CD8-positive, alpha-beta T cell (primary cell): ENCODE measurements at places on chromosomes 4 and X. TPM values are rescaled to one million over a fixed set of nuclear protein-coding genes. Genes with fewer than 3 reads are reported as not detected.

The CLDN22 gene
- not detected for total RNA-seq

The TIMM17B gene
- total RNA-seq = 37.6 TPM

DNA sequence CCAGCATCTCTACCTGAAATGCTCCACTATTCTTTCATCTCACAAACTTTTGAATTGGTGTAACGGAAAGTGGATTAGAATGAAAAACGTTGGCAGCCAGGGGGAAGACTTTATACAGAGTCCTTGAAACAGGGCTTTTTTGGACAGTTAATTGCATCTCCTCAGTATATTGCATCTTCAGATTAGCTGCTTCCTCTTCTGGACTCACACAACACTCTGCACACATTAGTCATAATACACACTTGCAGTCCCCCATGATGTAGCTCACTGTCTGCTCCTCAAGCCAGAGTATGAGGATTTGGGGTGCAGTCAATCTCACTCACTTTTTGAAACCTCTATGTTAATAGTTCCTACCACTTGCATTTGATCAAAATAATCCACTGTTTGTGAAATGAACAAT is 101.0 kb downstream of the ADGRA3 start:
- no peak for DNase-seq

GRCh38 chr4:168362025-168362401 is 43.5 kb upstream of the DDX60 start:
- no peak for DNase-seq

DNA sequence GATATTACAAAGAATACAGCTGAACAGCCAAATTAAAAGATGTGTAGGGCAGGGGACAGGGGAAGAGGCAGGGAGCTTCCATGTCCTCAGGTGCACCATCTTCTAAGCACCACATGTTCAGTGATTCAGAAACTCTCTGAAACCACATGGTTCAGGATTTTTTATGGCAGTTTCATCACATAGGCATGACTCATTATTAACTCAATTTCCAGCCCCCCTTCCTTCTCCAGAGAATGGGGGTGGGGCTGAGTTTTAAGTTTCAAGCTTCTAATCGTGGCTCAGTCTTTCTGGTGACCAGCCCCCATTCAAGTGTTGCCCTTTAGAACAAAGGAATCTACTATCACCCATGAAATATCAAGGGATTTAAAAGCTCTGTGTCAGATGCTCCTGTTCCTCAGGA is 317.8 kb upstream of the GALNT7 start:
- no peak for DNase-seq

- no peak for DNase-seq
Measured at GRCh38 chr4:7020856-7021255, 22.3 kb upstream of the TADA2B start.

DNA sequence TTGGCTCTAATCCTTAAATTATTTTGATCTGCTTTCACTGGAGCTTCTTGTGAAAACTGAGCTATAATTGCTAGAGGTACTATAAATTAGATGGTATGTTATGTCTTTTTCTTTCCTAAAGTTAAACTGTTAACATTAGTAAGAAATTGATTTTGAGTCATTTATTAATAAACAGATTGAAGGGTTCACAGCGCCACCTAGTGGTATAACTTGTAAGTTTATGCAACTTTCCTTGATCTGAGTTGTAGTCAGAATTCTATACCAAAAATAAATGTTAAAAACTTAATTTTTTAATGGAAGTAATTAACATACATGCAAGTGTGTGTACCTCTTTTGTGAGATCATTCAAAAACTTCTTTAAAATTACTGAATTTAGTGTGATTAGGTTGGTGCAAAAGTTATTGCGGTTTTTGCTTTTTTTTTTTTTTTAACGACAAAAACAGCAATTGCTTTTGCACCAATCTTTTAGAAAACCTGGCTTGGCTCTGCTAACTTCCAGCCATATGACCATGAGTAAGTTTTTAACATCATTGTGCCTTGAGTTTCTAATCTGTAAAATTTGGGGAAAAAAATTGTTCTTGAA is 151.5 kb downstream of the CENPC start:
- DNase-seq = peak; percentile 53

- no peak for DNase-seq
Measured at GRCh38 chrX:150197388-150197787, 165.7 kb upstream of the MAMLD1 start.
